Mesendoderm (in vitro differentiated cells): ENCODE measurements at places on chromosomes 7 and 10.

- peak; percentile 19 for DNase-seq
Measured at GRCh38 chr7:146479040-146479439, 362.4 kb downstream of the CNTNAP2 start.

- DNase-seq, result peak; percentile 73
Measured at GRCh38 chr10:10796774-10797415, 220.8 kb upstream of the CELF2 start.

- DNase-seq, result no peak
Measured at GRCh38 chr7:98178321-98178720, 32.9 kb upstream of the BHLHA15 start.

DNA sequence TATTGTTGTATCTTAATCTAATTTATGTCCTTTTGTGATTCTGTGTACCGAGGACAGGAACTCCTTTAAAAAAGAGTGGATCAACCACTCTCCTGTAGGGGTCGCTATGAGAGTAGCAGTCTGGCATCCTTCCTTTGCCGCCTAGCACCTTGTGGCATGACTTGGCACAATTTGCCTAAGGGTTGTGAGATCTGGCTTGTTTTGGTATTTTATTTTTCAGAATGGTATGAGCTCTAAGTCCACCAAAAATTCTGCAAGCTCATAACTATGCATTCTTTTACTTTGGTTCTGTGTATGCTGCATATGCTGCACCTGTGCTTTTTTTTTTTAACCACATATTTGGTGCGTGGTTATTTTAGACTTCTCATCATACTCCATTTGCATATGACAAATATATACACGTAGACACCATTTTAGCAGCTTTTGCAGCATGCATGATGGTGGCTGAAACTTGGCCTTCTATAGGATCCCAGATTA is 112.8 kb downstream of the CDK14 start:
- DNase-seq, result peak; percentile 88

GRCh38 chr10:102679596-102679995 is 34.6 kb downstream of the ARL3 start:
- DNase-seq, result no peak

DNA sequence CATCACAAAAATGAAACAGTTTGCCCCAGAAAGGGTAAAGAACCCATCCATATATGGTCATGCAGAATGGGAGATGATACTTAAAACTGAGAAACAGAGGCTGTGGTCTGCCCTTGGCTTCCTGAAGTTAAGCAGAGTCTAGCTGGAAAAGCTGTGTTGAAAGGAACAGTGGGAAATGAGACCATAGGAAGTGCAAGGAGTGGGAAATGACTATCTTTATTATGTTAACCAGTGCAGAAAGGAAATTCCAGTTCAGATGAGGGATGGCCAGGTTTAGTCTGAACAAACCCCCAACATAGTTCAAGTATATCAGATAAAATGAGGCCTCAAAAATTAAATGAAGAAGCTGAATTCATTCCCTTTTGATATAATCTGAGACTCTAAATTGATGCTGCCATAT is 112.2 kb upstream of the TARP start:
- DNase-seq, result no peak

DNA sequence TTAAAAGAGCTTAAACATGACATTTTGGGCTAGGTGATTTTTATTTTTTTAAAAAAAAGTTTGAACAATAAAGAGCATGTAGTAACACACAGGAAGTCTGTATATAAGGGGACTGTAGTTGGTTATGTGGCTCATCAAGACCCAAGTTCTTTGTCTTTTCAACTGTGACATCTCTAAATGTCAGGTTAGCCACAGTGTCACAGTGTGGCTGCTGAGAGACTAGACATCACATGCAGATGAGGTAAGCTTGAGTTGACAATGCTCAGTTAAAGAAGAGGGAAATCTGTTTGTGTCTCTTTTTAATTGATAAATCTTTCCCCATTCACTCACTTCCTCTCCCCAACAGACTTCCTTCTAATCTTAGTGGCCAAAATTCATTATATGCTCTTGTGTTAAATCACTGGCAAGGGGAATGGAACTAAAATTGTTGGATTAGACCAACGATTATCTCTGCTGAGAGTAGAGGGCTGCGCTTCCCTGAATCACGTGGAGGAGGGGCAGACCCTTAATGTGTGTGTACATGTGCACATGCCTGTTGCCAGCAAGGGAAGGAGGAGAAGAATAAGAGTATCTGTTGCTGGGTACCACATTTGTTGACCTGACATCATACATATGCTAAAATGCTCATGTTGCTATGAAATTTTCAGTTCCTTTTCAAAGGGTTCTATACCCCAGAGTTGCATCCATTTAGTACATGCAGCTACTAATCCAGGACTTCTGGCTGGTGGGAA is 78.3 kb downstream of the MMRN2 start:
- DNase-seq, result no peak

DNA sequence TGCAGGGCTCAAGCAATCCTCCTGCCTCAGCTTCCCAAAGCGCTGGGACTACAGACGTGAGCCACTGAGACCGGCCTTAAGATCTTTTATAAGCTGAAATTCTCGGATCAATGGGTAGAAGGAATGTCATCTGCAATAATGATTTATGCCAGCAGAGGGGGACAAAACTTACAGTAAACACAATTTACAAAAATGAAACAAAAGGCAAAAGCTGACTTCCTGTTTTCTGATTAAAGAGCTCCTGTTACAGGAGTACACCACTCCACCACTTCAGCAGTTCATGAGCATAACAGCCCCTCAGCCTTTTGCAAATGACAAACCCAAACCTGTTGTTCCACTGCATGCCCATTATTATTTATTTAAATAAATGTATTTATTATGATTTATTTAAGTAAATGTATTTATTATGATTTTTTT is 88.5 kb upstream of the ATP6V0A4 start:
- no peak for DNase-seq

- DNase-seq, result peak; percentile 86
Measured at GRCh38 chr7:12244129-12244528, 33.0 kb downstream of the TMEM106B start.

DNA sequence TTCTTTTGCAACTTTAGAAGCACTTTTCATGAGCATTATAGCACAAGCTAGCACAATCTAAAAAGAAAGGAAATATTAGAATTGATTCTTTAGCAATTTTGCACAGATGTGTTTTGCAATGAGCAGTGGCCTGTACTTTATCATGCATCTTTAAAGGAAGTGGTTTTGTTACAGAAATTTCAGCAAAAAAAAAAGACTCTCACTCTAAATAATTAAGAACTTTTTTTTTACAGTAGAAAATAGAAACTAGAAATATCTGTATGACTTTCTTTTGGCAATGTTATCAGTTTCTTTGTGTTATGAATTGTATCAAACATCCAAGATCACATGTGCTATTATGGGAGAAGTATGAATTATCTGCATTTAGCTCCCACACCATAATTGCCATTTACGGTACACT is 195.7 kb upstream of the KLF6 start:
- no peak for DNase-seq

DNA sequence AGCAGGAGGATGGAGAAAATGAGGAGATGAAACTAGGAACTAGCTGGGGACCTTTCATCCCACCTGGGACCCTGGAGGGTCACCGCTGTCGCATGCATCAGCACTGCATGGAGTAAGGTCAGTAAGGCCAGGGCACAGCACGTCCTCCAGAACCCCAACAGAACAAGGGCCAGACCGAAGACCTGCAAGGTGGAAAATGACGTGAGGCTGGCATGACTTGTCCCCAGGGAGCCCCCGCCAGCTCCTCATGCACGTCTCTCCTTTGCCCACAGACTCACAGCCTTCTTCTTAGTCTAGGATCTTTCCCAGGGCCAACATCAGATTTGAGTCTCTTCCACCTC is 4.7 kb downstream of the ZNF488 start:
- DNase-seq, result no peak

- no peak for DNase-seq
Measured at GRCh38 chr7:157703534-157704195, 366.9 kb downstream of the DNAJB6 start.

DNA sequence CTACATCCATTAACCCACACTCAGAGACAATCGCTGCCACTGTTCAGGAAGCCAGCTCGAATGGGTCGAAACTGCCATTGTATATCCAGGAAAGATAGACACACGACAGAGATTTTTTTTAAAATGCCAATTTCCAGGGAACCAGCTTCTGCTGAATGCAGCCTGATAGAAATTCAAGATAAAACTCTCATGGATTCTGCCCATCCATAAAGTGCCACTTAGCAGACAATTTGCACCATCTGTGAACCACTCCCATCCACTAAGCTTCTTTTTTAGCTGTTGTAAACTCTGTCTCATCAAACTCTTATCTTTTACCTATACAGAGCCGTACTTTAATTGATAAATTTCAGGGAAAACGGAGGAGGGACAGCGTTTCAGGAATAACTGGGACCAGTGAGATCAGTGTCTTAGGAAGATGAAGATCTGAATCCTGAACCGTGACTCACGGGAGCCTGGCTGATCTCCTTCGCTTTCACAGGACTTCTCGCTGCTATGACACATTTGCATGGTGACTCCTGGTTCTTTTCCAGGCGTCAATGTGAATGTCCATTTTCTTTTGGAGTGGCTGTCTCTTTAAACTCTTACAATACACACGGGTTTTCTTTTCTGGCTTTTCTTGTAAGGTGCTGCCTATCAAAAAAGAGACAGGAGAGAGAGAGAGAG is 103.4 kb downstream of the FAM204A start:
- DNase-seq, result no peak

- DNase-seq, result no peak
Measured at GRCh38 chr10:131574707-131575430, 263.3 kb upstream of the TCERG1L start.

- peak; percentile 93 for DNase-seq
Measured at GRCh38 chr10:124153023-124153826, 59.8 kb upstream of the CHST15 start.

GRCh38 chr7:844043-844442 is 11.8 kb downstream of the SUN1 start:
- no peak for DNase-seq

DNA sequence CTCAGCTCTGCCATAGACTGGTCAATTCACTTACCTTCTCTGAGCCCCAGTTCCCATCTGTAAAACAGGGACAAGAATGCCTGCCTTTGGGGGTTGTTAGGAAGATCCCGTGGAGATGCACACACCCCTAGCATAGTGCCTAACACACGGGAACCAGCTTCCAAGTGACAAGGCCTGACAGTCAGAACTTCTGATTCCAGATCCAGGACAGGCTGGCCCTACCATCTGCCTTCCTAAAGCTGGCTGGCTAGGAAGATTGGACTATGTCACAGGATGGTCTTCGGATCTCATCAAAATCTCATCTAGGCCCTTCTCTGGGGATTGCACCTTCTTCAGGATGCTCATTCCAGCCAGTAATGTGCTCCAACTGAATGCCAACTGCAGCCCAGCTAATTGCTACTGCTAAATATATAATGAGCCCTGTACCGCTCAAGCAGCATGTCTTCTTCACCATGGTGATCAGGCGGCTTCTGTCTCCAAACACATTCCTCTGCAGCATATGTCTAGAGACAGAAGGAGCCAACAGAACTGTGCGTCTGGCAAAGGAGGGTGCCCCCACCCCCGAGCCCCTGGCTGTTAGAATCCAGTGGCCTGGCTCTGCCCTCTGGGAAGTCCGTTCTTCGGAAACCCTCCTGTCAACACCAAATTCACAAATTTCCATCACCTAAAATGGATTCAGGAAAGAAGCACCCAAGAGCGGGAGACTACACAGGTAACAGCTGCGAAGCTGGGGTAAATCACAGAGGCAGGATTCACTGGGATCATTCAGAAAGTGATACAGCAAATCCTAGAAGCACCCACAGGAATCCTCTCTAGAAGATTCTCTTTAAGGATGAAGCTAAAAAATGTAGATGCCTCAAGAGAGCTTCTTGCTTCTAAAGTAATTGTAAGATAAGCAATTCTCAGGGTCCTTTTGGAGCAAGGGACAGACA is 142.1 kb upstream of the EEPD1 start:
- no peak for DNase-seq

DNA sequence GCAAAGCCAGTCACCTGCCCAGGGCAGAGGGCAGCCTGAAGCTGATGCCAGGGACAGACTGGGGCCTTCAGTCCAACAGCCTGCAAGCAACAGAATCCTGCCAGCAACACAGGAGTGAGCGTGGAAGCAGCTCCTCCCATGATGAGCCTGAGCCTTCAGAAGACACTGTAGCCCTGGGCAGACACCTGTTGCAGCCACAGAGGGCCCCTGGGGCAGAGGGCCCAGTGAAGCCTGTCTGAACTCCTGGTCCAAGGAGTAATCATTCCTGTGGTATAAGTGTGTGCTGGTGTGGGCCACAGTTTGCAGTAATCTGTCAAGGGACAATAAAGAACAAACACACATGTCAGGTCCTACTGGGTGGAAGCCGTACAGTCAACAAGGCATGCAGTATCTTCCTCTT is 2.9 kb upstream of the PFKP start:
- DNase-seq, result no peak

DNA sequence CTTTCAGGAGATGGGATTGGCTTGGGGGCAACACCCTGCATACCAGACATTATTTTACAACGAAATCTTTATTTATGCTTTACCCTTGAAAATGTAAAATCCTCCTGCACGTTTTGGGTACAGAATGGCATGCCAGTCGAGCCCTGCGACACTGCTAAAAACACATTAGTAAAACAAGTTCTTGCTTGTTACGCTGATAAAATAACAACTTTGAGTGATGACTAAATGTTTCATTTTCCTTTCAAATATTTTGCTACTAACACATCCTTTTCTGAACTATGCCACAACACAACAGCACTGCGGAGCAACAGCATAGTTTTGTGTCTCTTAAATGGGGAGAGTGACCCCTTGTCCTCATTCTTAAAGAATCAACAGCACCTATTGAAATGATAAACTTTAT is 76.0 kb upstream of the SEMA3D start:
- DNase-seq, result no peak

GRCh38 chr7:13920053-13920697 is 69.3 kb downstream of the ETV1 start:
- peak; percentile 40 for DNase-seq

DNA sequence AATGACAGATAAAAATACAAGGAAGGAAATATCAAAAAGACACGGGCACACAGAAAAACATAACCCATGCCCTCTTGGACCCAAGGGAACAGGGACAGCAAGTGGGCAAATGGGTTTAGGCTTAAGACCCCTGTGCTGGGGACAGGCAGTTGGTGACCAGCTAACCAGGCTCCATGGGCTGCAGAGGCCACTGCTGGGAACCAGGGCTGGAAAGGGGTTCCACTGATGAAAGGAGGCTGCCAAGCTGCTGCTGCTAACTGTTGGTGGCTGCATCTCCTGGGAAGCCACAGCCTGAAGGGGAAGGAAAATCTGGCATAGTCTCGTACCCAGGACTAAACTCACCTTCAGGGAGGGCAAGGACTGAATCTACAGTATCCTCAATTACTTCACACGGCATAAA is 579.2 kb upstream of the MGMT start:
- no peak for DNase-seq

DNA sequence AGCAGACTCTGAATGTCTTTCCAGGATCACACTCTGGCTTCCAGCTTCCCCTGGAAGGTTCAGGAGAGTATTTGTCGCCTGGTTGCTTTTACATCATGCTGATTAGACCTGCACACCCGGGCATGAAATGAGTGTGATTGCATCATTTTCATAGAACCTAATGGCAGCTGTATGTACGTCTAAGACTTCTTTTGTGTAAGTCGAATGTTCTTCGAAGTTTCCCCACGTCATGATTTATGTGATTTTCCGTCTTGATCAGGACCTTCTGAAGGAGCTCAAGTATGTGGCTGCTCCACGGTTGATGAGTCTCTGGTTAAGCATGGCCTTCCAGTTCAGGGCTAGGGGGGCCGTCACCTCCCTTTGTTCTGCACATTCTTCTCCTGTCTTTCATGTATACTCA is 4.5 kb downstream of the EIF4H start:
- DNase-seq, result no peak
